ENCODE measurements at places on chromosomes 6 and 20. TPM values are rescaled to one million over a fixed set of nuclear protein-coding genes. Genes with fewer than 3 reads are reported as not detected.

SNRPB gene
- 462 TPM for total RNA-seq

ANKRD66 gene
- total RNA-seq = not detected

EPPIN gene
- not detected for total RNA-seq

GRCh38 chr20:2327620-2328555, 32.1 kb downstream of the TGM3 start:
- DNase-seq = no peak

DNA sequence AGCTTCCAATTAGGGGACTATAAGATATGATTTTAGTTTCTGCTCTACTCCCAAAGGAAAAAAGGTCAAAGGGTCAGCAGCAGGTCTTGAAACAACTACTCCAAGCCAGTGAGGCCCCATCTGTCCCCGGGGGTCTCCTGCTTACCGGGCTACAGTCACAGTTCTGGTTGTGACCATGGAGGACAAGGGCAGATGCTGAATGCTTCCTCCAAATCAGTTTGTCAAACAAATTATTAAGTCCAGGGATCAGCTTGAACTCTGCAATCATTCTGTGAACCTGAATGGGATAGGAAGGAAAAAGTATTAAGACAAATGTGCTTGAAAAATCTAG, 60.2 kb downstream of the MYH7B start:
- no peak for DNase-seq

DNA sequence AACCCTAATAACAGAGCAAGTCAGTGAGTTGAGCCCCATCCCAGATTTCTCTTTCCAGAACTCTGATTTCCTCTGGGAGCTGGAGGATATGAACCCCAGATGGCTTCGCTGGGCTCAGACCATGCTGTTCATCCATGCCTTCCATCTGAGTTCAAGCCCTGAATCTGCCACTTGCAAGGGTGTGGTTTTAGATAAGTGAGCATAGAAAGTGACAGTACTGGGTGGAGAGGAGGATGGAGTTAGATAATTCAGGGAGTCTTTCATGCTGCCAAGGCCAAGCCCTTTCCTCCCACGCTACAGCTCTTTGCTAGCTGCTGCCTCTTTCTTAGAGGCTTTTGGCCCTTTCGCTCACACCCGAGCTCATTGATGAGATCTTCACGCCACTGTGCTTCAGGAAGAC, 57.2 kb upstream of the MAFB start:
- DNase-seq = no peak

DNA sequence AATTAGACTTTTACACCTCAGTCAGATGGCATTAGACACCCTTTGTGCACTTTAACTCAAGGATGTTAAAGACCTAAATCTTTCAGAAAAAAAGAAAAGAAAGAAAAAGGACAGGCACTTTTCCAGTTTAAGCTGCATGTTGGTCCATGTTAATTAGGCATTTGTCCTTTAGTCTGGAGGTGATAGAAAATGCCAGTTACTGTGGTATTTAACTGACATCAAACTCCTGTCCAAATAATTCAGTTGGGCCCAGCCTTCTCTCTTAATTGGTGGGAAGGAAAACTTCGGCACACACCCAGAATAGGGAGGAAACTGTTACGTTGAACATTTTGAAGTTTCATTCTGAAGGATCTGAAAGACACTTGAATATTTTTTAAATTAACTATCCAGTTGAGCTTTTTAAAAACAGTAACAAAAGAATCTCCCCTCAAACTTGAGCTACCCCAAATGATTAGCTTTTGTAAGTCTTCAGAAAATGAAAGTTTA, 30.3 kb downstream of the RREB1 start:
- no peak for DNase-seq

DNA sequence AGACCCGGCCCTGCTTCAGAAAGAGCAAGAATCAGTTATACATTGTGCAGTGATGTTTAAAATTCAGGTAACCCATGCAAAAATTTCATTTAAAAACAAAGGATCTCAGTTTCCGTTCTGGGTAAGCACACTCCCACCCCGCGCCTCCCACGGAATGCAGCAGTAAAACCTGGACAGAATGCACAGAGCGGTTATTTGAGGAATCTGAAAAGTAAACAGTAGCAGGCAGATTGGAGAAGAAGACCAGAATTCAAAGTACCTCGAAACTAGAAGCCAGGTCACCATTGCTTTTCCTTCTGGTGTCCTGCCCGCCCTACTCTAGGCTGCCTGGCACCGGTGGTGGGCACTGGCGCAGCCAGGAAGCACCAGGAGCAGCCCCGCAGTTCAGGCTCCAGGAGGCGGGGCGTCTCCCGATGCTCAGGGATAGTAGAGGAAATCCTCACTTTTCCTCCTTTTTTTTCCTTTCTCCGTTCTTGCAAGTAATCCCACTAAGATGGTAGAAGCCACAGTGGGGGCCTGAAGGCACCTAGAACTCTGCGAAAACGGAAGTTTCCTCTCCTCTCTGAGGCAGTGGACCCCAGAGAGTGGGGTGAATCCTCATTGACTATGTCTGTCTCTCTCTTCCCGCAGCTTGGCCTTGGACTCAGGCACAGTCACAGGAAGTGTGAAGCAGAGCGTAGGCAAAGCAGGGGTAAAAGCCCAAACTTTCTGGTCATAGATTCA, 28.3 kb downstream of the METTL24 start:
- DNase-seq = no peak

DNA sequence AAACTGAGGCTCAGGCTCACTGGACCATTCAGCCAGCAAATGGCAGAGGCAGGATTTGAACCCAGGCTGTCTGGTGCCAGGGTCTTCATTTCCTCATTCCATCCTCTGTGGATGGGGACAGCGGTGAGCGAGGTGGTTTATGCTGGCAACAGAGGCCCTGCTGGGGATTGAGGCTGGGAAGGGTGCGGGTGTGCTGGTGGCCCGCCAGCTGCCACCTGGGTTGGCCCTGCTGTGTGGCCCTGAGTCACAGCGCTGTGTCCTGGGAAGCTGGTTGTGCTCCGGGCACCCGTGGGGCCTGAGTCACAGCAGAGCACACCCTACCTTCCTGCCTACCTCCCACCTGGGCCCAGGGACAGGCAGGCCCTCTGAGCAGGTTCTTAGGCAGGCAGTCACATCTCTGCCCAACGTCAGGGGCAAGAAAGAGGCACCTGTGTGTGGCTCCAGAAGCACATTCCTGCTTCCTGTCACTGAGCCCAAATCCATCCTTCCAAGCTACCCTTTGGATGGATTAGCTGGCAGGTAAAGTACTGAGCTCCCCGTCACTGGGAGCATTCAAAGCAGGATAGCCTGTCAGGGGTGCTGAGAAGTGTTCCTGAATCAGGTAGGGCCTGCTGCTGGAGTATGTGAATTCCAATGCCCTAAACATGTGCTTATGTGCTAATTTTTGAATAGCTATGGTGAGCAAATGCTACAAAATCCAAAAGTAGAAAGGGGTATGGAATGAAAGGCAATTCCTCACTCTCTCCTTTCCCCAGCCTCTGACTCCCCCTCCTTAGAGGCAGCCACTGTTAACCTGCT, 53.9 kb downstream of the CEBPB start:
- no peak for DNase-seq

DNA sequence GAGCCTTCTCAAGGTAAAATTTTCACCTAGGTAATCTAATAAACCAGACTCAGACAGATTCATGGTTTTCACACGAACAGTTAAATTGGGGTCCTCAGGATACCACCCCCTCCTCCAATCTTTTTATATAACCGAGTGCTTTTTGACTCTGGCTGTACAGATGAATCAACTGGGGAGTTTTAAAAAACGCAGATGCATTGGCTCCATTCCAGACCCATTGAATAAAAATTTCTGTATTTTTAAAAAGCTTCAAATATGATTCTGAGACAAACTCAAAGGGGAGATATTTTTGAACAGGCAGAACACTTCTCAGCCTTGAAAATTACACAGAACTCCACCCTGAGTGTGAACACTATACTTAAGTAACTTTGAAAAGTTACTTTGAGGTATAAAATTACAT, 7.2 kb downstream of the UTRN start:
- DNase-seq = no peak

DNA sequence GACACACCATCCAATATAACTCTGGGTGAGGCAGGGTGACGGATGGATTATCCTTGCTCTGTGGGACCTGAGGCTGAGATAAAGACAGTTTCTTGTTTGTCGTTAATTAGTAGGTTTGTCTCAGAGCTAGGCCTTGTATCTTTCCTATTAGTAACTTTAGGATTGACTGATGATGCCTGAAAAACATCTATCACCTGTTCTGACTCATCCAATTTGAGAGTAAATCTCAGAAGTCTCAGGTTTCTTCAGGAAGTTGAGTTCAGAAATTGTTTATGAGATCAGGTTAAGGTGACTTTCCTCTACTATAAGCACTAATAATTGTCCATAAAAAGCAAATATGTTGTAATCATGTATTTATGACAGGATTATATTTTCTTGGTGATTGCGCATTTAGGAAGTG, 129.5 kb upstream of the SUPT3H start:
- DNase-seq = peak; percentile 38

GRCh38 chr6:107585815-107586435, 96.0 kb downstream of the SOBP start:
- no peak for DNase-seq

- DNase-seq = no peak
These were observed 34.7 kb downstream of the MAN1A1 start for GRCh38 chr6:119314885-119315272.

DNA sequence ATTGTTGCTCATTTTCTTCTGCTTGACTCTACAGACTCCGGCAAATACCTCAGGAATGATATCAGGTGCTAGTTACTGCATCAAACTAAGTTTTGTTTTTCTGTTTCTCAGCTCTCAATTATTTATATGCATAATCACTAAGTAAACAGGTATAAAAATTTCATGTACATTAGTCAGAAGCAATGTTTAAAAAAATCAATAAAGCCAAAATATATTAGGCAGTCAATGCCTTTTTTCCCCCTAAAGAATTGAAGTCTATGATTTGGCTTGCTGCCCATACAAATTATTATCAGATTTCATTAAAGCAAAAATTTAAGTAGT, 20.6 kb upstream of the MRS2 start:
- no peak for DNase-seq

DNA sequence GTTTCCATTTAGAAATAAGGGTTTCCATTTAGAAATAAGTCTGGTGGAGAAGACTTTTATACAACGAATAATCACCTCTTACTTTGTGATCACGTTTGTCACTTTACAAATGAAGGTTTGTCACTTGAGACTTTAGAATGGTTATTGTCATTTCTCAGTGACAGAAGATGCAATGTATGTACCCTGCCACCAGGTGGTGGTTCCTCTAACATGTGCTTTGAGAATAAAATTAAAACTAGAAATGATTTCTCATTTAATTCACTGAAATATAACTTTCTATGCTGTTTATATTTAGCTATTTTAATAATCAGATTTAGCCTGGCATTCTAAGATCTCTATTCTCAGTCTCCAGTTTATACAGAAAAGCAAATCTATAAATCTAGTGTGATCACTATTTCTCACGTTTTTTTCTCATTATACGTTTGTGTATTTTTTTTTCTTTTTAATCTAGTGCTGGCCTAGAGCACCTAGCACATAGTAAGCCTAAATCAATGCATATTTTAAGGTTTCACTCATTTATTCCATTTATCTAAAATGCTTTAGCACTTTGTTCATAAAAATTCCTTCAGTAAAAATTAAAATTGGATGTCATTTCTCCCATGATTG, 57.4 kb upstream of the TFAP2D start:
- DNase-seq = no peak

DNA sequence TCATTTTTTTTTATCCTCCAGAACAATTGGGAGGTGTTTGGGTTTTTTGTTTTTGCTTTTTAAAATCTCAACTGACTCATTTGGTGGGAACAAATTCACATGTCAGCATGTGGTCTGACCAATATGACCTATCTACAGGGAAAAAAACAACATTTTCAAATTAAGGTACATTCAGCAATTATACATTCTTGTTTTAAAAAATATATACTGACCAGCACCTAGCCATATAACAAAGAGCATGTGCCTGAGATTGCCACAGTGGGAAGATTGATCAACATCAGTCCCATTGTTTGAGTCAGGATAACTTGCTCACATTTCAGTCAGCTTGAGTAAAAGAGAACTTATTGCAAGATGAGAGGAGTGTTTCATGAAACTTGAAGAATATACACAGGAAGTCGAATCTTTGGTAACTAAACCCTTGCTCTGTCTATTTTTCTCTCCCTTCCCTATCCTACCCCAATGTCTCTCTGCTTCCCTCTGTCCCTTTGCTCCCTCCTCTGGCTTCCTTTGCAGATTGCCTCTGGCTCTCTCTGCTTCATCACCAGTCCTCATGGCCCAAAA, 163.2 kb upstream of the TAB2 start:
- peak; percentile 37 for DNase-seq

DNA sequence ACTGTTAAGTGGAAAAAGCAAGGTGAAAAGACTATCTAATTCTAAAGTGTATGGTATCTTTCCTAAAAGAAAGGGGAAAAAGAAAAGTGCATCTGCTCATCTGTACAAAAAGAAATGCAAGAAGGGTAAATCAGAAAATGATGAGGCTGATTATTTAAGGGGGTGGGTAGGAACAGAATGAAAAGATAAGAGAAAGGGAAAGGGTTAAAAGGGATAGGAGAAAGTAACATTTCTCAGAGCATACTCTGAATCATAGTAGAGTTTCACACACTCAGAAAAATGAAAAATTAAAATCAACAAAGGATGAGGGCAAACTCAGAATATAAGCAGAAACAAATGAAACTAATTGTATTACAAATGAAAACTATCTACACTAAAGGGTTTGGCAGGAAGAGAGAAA, 79.1 kb downstream of the RNGTT start:
- DNase-seq = no peak

- DNase-seq = peak; percentile 100
These were observed 100.3 kb downstream of the GMPR start for GRCh38 chr6:16338577-16339264.

DNA sequence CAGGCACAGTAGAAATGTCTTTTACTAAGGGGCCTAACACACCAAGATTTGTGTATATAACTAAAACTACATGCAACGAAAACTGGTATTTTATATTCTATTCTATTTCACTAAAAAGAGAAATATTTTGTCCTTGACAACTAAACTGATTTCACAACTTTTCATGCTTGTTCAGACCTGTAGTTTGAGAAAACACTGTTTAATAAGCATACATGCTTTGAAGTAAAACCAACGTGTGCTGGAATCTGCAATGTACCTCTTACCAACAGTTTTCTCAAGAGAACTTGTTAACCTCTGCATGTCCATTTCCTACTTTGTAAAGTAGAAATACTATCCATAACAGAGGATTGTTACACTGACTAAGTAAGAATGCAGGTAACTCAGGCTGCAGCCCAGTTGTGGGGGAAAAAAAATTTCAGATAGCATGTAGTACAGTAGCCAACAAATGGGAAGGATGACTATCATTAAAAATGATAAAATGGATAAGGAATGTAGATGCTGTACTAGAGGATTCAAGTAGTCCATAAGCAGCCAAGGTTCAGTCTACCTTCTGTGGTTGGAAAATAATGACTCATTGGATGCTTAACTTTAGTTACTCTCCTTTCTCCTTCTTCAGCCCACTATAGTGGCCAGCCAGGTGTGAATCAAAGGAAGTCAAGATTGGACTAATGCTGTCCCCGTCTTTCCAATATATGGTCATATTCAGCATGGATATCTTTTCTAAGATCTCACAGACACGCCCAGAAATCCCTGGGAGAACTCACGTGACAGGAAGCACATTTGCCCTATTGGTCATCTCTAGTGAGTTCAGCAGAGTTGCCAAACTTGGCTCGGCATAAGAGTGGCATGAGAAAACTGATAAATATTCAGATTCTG, 65.2 kb downstream of the HFE start:
- DNase-seq = no peak
